ENCODE measurements at places on chromosomes 2 and 18. TPM values are rescaled to one million over a fixed set of nuclear protein-coding genes. Genes with fewer than 3 reads are reported as not detected.

GRCh38 chr2:239806758-239807434 lies 218.2 kb downstream of the NDUFA10 start:
- DNase-seq = no peak

GRCh38 chr18:34844072-34844471 lies 134.0 kb downstream of the DTNA start:
- no peak for DNase-seq

DNA sequence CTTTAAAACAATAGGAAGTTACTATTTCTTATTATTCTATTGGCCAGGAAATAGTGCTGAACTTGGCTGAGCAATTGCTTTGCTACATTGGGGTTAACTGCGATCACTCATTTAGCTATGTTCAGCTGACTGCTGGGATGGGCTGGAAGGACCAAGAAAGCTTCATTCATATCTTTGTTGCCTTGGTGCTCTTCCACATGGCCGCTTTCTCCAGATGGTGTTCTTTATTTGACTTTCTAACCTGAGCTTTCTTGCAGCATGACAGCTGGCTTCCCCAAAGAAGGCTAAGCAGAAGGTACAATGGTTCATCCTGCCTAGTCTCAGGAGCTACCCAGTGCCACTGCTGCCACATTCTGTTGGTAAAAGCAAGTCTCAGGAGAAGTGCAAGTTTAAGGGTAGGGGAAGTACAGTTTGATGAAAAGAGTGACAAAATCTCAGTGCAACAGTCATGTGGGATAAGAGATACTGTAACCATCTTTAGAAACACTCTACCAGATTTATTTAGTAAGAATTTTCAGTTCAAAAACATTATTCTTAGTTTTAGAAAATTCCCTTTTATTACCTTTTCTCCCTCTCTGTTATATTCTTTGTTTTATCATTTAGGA lies 180.6 kb upstream of the RBMS1 start:
- no peak for DNase-seq

ARHGEF4 gene
- 107 TPM for total RNA-seq

KIAA2012 gene
- not detected for total RNA-seq

All from bronchial epithelial cell (primary cell).